Activated CD4-positive, CD25-positive, alpha-beta regulatory T cell treated with anti-CD3 and anti-CD28 coated beads, Interleukin-2, amount 50 U/mL, for 24 hours (primary cell): ENCODE measurements at places on chromosomes 13 and 19.

- ATAC-seq, result no peak
These were observed 6.5 kb downstream of the NKPD1 start for GRCh38 chr19:45154064-45154827.

DNA sequence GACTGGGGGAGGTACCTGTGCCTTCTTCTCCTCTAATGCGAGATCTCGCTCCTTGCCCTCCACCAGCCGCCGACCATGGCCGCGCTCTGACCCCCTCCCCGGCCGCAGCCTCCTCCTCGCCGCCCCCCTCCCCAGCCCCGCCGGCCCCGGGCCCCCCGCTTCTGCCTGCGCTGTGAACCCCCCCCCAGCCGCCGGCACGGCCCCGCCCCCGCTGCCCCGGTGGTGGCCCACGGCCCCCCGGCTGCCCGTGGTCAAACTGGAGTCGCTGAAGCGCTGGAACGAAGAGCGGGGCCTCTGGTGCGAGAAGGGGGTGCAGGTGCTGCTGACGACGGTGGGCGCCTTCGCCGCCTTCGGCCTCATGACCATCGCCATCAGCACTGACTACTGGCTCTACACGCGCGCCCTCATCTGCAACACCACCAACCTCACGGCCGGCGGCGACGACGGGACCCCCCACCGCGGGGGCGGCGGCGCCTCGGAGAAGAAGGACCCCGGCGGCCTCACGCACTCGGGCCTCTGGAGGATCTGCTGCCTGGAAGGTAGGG, at the start of gene CACNG8:
TSS of gene CACNG8 (plus strand) at position 51 of the 545 bp plus-strand sequence.
- ATAC-seq, result no peak

DNA sequence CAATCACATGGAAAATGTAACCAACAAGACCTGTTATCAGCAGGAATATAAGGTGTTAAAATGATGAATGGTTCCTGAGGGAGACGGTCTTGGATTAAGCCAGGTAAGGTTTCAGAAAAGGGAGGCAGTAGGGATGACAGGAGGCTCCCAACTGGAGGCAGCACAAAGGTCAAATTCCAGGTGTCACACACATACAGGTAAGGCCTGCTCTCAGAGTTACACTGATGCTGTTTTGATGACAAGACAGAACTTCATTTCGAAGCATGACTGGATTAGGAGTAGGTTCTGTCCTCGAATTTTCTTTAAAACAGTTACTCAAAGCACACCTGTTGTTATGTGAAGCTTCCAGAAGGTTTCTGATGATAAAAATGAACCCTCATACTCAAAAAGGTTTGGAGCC, 7.4 kb downstream of the MED26 start:
- no peak for ATAC-seq

- ATAC-seq, result no peak
These were observed 833 bp upstream of the ZIK1 start for GRCh38 chr19:57583104-57583520.

DNA sequence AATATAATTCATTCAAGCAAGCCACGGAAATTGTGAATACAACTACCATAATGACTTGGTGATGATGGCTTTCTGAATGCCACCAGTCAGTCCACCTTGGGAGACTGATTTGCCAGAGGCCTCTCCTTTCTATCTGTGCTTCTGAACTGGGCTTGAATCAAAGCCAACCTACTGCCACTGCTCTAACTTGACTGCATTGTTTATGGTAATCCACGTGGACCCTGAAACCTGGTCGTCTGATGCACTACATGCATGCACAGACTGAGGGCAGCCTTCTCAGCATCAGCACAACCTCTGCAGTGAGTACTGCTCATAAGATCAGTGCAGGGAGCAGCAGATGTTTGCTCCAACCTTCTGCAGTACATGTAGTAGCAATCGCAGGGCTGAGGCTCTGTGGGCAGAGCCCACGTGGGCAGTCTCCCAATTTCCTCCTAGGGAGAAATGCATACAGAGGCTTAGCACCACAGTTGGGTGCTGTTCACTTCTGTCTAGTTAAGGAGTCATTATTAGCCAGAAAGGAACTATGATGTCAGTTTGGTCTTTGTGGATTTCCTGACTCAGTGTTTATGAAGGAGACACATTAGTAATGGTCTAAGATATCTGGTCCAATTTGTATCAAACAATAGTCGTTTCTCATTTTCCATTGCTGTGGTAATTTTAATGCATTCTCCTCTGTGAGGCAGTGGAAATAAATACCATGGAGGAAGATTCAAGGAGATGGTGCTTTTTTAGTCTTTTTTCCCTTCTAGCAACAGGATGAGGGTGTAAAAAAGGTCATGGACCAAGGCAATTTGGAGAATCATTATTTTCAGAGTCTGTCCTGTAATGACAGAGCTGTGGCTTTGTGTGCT, 82.5 kb downstream of the AKAP11 start:
- ATAC-seq, result peak; percentile 71
